ENCODE measurements at places on chromosomes 12 and 14.

DNA sequence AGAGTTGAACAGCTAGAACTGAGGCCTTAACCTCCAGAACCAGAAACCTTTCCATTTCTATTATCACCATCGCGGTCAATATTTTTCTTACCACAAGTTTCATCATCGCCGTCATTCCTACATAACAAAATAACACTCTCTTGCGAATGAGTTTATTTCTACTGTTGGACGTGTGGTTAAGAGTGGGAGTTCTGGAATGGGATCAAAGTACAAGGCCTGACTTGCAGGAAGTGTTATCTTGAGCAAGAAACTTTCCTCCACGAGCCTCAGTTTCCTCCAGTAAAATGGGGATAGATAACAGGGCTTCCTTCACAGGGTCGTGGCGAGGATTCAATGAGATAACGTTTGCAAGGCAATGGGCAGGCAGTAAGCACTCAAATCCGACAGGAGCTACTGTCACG, 652 bp downstream of the SART3 start:
- peak; percentile 22 for DNase-seq

- DNase-seq = no peak
Measured at GRCh38 chr12:10088955-10089900, 9.6 kb downstream of the CLEC1A start.

DNA sequence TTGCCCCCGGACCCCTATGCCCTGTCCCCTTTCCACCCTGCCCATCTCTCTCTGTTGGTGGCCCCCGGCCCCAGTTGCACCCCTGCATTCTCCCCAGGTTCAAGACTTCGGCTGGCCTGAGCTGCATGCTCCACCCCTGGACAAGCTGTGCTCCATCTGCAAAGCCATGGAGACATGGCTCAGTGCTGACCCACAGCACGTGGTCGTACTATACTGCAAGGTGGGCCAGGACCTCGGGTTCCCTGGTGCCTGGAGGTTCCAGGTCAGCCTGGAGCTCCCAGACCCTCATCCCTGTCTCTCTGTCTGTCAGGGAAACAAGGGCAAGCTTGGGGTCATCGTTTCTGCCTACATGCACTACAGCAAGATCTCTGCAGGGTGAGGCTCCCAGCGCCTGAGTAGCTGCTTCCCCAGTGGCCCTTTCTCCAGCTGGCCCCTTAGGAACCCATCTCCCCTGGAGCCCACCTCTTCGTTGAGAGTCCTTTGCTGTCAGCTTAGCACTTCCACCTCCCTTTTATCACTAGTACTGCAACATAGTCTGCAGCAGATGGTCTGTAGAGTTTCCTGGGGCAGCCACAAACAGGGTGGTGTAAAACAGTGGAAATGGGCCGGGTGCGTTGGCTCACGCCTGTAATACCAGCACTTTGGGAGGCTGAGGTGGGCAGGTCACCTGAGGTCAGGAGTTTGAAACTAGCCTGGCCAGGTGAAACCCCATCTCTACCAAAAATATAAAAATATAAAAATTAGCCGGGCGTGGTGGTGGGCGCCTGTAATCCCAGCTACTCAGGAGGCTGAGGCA, 5.8 kb downstream of the TNS2 start:
- no peak for DNase-seq

DNA sequence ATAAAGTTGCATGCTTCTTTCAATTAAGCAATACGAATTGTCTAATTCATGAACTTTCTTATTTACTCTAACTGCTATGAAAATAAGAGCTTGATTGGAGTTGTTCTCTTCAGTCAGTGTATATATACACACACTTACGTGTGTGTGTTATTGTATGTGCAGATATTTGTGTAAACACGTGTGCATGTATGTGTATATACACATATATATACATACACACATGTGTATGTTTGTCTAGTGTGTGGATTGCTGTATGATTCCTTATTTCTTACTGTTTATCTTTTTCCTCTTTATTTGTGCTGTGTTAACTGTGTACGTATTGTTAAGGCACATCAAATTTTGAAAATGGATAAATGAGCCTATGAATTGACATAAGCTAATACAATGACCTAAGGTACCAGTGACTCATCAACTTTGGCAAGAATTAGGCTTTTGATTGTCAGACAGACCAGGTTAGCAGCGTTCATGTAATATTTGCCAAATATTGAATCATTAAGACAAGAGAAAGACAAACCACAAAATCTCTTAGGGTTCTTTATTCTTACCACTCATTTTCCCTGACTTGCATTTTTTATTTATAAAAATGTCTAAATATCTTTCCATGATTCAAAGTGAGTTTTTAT, 423.9 kb downstream of the SOX5 start:
- no peak for DNase-seq

GRCh38 chr14:24938593-24938992, 111.4 kb downstream of the STXBP6 start:
- DNase-seq = no peak

- DNase-seq = no peak
Measured at GRCh38 chr12:103557628-103558010, 29.5 kb upstream of the STAB2 start.

GRCh38 chr12:101769865-101770264, 30.6 kb upstream of the SYCP3 start:
- no peak for DNase-seq

DNA sequence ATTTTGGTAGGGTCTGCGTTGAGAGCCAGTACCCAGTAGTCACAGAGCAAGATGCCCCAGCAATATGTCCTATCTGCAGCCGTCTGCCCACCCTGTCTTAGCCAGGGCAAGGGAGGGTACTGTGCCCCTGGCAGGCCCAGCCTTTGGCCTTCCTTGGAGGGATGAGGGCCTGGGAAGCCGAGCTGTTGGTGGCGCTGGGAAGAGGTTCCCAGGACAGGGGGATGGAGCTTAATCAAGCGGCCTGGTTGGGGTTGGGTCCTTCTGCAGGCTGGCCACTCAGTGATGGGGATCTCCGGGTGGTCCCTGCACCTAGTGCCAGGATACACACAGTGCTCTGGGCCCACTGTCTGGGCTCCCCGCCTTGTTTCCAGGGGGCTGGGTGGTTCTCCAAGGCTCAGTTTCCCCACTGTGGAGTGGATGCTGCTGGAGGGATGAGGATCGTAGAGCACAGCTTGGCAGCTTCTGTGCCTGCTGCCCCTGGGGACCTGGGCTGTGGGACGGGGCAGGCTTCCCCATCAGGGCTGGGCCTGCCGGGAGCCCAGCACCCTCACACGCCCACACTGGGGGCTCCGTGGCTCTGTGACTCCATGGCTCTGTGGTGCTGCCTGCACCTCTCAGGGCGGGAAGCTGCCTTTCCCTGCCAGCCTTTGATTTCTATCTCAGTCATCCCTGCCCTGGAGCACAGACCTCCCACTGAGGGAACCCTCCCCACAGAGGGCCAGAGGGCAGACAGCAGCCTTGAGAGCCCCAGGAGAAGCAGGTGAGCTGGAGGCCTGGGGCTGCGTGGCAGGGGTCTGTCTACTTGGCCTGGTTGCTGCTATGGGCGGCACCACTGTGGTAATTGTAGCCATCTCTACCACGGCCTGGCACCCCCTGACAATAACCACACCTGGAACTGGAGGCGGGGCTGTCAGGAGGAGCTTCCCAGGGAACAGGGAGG, 357.0 kb downstream of the TMEM121 start:
- no peak for DNase-seq

GRCh38 chr14:50607181-50607580, 47.2 kb downstream of the ATL1 start:
- no peak for DNase-seq

- peak; percentile 35 for DNase-seq
Measured at GRCh38 chr12:46266869-46267574, 1.8 kb downstream of the SLC38A1 start.

DNA sequence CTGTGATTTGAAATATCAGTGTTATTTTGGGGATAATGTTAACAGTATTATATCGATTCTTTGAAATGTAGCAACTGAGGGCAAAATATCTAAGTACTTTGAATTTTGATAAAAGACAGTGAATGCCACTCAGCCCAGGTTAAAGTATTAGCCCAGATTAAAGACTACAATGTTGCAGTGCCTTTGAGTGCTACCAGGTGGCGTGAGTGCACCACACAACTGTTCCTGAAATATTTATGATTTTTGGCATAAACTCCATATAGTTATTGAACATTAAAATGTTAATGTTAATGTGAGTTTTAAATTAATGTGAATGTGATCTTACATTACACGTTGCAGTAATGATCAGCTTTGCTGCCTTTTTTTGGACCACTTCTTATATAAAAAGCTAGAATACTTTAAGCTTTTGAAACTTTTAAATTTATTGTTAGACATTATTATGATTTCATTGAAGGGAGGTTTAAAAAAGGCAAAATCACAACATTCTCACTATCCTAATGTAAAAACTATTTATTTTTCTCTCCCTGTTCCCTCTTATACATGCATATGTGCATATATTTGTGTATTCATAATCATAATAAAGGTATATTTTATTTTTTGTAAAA, 22.5 kb downstream of the MRPS35 start:
- DNase-seq = no peak

DNA sequence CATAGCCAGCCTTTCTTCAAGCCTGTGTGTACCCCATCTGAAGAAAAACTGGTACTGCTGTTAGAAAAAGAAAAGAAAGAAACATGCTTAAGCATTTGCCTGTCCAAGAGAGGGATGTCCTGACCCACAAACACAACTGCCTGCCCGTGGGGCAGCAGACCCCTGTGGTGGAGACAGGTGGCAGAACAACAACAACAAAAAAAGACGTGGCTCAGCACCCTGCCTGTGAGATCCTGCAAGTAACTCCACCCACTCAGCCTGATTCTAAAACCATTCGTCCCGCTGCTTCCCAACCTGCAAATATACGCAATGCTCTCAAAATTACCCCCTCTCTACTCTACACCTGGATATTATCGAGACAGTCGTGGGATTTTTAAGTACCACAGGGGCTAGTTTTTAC, 64.9 kb upstream of the ZDHHC17 start:
- DNase-seq = no peak

GRCh38 chr14:101635749-101636560, 74.7 kb downstream of the DIO3 start:
- DNase-seq = no peak

DNA sequence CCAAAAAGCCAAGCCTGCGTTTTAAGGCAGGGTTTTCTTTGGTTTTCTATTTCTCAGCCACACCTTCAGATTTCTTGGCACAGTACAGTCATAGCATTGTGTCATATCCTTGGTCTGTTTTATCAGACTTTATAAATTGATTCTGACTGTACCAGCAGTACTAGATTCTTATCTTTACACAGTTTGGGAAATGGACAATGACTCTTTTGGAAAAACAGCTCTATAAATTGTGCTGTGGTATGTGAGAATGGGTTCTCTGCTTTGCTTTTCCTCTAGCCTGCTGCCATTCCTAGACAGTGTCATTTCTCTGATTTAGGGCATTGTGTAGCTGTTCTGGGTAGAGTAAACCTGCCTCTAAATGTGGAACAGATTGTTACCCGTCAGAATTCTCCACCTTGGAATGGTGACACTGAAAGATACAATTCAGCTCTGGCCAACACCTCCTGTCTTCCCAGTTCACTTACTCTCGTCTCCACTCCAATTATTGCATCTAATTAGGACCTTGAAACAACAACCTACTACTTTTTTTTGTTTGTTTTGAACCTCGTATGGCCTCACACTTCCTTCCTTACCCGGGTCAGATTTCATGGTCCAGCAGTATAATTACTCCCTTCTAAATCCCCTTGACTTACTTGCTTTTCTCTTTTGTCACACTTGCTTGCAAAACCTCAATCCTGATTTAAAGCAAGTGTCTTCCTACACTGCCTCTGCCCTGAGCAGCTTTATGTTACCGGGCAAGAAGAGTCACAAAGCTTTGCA, 226.3 kb downstream of the ERC1 start:
- DNase-seq = peak; percentile 65

DNA sequence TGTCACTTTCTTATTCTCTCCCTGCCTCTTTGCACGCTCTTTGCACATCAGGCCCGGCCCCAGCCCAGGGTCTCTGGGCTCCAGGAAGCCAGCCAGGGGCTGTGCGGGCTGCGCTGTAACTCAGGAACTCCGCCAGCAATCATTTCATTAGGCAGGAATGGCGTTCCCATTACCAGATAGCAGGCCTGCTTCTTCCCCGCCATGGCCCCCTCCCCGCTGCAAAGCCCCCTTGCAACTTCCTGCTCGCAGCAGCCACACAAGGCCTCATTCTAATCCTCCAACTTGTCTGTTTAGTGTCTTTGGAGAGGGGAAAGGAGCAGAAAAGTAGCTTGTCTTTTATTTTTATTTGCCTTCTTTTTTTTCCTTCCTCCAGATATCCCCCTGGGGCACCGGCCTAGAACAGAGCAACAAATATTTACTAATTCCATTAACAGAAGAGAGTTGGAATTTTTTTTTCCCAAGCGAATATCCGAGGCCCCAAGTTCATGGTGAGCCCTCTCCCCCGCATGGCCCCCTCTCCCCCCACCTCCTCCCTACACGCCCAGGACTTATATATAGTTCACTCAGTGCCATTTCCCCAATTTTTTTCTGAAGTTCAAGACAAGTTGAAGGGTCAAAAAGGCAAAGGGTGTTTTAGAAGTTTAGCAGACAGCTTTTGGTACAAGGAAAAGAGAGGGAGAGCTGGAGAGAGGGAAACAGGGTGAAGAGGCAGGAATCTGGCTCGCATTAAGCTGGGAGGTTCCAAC, 329.4 kb upstream of the TBX3 start:
- DNase-seq = no peak

DNA sequence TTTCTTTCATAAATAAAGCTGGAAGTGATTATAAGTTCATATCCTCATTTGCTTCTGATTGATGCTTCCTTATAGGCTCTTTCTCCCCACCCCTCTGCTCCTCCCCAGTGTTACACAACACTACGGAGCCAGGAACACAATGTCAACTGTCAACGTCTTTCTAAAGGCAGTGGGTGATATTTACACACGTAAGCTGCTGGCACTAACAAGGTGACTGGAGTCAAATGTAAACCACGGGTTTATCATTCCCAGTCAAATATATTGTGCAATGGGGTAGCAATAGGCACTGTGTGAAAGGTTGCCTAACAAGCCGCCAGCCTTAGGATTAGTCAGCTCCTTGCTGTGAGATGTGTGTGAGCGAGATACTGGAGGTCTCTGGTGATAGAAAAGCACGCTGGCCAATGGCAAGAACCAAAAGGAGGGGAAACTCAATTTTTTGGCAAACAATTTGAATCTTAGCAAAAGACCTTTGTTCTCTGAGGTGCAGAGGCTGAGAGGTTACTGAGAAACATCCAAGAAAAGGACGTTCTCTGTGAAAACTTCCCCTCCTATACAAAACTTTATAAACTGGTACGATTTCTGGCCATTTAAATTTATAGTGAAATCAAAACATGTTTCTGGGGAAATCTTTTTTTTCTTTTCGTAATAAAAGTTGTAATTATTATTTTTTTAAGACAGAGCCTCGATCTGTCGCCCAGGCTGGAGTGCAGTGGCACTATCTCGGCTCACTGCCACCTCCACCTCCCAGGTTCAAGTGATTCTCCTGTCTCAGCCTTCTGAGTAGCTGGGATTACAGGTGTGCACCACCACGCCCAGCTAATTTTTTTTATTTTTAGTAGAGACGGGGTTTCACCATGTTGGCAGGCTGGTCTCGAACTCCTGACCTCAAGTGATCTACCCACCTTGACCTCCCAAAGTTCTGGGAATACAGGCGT, 22.3 kb upstream of the HECTD1 start:
- peak; percentile 94 for DNase-seq

Measured in NCI-H226 (cell line).